Aorta (tissue), 5 donors: ENCODE measurements at places on chromosomes 3 and 15. TPM values are rescaled to one million over a fixed set of nuclear protein-coding genes. Genes with fewer than 3 reads are reported as not detected.

DNA sequence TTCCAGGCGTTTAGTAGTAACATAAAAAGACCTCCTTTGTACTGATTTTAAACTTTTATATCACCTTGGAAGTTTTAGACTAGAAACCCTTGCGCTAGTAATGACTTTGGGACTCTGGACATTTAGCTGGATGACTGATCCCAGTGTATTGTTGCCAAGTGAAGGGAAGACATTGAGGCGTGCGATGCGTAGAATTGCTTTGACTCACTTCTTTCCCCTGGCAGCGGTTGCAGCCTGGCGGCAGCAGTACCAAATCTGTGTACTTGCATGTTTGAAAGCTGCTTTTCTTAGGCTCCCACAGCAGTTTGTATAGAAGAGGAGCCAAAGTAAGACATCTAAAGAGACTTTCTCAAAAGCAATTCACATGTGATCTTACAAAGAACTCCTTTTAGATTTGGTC lies 151.6 kb downstream of the BBX start:
- no peaks in the 10 kb centered on the region for H3K36me3 ChIP-seq
- H3K27ac ChIP-seq, result no peak overlapping the region
- H3K4me1 ChIP-seq, result peaks cover 4% of the 10 kb centered on the region
- peak; percentile 64 for DNase-seq

DNA sequence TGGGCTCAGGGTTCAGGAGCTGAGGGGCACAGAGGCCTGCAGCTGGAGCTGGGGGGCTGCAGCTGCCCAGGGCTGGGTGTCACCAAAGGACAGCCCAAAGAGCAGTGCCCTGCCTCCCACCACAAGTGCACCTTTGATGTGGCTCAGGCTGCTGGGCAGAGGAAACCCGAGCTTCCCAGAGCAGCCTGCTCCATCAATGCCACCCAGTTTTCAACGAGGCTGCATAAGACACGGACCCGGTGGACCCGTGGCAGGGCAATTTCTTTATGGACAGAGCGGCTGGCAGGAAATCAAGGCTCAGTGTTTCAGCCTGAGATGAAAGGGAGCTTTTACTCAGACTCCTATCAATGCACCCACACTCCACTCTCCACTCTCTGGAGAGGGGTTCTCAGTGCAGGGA lies 18.7 kb downstream of the SEMA5B start:
- no peaks in the 10 kb centered on the region for H3K27me3 ChIP-seq
- no peak overlapping the region for H3K4me3 ChIP-seq
- no peaks in the 10 kb centered on the region for H3K36me3 ChIP-seq
- no peak for DNase-seq

DNA sequence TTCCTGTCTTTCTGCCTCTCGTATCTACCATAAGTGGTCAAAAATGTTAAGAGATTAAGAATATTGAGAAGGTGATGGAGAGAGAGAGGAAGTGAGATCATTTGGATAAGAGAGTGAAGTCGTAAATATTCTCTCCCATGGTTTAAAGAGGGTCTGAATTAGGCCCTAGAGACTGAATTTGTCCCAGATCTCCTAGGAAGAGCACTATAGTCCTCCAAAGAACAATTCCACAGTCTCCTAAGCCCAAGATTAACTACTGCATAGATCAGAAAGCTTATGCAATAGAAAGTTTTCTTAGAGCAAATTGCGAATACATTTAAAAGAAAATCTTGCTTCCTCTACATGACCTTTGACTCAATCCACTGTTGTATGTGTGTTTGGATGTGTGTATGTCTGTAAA lies 598.8 kb downstream of the TUSC7 start:
- H3K4me1 ChIP-seq, result no peaks in the 10 kb centered on the region
- H3K27me3 ChIP-seq, result no peaks in the 10 kb centered on the region
- H3K4me3 ChIP-seq, result no peak overlapping the region
- no peak for DNase-seq

DNA sequence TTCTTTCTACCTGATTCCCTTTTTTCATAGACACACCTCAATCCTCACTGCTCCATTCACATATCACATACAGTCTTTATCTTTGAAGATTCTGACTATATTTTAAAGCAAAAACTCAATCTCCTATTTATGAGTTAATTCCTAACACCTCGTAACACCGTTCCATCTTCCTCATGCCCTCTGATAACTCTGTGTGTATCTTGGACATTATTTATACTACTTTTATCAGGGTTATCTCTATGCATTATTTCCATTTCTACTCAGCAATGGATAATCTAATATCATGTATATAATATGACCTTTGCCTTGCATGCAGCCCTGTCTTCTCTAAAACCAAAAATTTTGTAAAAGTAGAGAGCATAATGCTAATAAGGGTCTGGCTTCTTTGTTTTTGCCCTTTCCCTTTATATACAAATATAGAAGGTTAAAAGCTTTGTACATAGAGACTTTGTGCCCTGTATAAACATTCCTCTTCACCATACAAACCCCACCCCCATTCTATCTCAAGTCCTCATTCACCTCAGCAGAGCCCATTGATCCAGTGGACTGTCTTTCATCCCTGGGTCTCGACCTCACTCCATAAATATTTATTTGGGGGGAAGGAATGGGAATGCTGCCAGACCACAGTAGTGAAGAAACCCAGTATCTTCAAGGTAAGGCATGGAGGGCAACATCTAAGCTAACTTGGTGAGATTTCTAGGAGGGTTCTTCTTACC lies 21.8 kb downstream of the TRIM42 start:
- H3K27me3 ChIP-seq, result no peaks in the 10 kb centered on the region
- no peak overlapping the region for H3K27ac ChIP-seq
- no peaks in the 10 kb centered on the region for H3K36me3 ChIP-seq
- no peak for DNase-seq
- H3K4me3 ChIP-seq, result no peak overlapping the region
- H3K4me1 ChIP-seq, result no peaks in the 10 kb centered on the region

DNA sequence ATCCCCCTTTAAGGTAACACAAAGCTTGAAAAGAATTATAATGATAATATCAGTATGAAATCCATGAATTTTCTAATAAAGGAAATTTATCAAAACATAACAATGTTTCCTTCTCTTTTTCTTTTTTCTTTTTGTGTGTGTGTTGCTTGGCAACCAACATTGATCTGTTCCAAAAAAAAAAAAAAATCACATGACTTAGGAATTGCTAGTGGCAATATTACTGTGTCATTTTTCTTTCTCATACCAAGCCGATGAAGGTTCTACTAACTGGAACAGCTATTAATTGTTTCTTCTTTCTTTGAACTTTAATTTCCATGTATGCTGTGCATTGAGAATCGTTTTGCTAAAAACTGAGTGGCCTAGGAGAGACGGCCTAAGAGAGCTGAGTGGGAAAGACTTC lies 317.7 kb upstream of the ONECUT1 start:
- H3K36me3 ChIP-seq, result no peaks in the 10 kb centered on the region
- no peaks in the 10 kb centered on the region for H3K4me1 ChIP-seq
- DNase-seq, result no peak
- no peaks in the 10 kb centered on the region for H3K27me3 ChIP-seq
- no peak overlapping the region for H3K27ac ChIP-seq

DNA sequence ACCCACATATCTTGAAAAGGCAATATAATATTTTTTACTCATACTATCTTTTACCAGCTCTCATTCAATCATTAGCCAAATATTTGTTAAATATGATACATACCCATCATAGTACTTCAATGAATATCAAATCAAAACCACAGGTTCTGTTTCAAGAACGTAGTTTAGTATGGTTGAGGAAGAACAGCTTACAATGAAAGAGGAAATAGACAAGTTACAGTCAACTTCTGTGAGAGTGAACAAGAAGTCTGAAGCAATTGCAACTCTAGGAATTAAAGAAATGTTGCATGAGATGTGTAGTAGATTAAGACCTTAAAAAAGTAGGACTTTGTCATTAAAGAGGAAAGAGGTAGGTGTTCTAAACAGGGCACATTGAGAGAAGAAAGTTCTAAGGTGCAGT lies 9.3 kb downstream of the BCHE start:
- no peaks in the 10 kb centered on the region for H3K4me1 ChIP-seq
- H3K27me3 ChIP-seq, result no peaks in the 10 kb centered on the region
- no peak overlapping the region for H3K27ac ChIP-seq
- no peak for DNase-seq
- H3K36me3 ChIP-seq, result no peaks in the 10 kb centered on the region

- no peaks in the 10 kb centered on the region for H3K36me3 ChIP-seq
- H3K4me1 ChIP-seq, result no peaks in the 10 kb centered on the region
- no peak for DNase-seq
- H3K27me3 ChIP-seq, result no peaks in the 10 kb centered on the region
Observed at GRCh38 chr3:103991461-103992115, 1375.1 kb upstream of the ALCAM start.

DNA sequence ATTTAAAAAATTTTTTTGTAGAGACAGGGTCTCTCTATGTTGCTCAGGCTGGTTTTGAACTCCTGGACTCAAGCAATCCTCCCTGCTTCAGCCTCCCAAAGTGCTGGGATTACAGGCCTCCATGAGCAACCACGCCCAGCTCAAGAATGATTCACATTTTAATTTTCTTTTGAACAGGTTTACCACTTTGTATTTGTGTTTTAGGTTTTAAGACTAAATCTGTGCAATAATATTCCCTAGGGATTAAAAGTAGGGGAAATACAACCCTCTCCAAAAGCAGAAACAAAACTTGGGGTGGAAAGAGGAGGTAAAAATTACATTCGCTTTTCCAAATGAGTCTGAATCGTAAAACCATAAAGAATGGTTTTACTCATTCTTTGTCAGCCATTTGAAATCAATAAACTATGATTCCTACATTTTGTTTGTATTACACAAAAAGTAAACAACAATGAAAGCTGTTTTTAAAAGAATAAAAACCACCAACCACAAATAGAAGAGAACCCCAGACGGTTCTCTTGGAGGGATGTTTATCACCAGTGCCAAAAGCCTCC lies 37.8 kb downstream of the SLC24A1 start:
- H3K27ac ChIP-seq, result no peak overlapping the region
- H3K4me3 ChIP-seq, result no peak overlapping the region
- H3K27me3 ChIP-seq, result no peaks in the 10 kb centered on the region
- DNase-seq, result no peak
- no peaks in the 10 kb centered on the region for H3K36me3 ChIP-seq

- no peaks in the 10 kb centered on the region for H3K36me3 ChIP-seq
- H3K4me3 ChIP-seq, result no peak overlapping the region
- H3K27me3 ChIP-seq, result no peaks in the 10 kb centered on the region
- no peak for DNase-seq
- no peaks in the 10 kb centered on the region for H3K4me1 ChIP-seq
- no peak overlapping the region for H3K27ac ChIP-seq
Observed at GRCh38 chr3:17479681-17480405, 262.6 kb downstream of the TBC1D5 start.

DNA sequence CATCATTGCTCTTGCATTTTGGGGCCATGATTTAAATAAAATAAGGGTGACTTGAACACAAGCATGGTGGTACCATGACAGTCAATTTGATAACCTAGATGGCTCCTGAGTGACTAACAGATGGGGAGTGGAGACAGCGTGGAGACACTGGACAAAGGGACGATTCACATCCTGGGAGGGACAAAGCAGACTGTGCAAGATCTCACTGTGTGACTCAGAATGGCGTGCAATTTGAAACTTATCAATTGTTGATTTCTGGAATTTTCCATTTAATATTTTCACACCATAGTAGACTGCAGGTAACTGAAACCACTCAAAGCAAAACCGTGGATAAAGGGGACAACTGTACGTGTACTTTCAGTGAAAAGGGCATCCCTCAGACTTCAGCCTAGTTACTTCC lies 25.5 kb downstream of the MCCC1 start:
- no peak overlapping the region for H3K27ac ChIP-seq
- peaks cover 3% of the 10 kb centered on the region for H3K36me3 ChIP-seq
- no peak for DNase-seq
- H3K4me1 ChIP-seq, result no peaks in the 10 kb centered on the region

- no peaks in the 10 kb centered on the region for H3K36me3 ChIP-seq
- DNase-seq, result no peak
- H3K27me3 ChIP-seq, result no peaks in the 10 kb centered on the region
- H3K27ac ChIP-seq, result no peak overlapping the region
- H3K4me3 ChIP-seq, result no peak overlapping the region
Observed at GRCh38 chr3:84946240-84946639, 12.5 kb upstream of the CADM2 start.

DNA sequence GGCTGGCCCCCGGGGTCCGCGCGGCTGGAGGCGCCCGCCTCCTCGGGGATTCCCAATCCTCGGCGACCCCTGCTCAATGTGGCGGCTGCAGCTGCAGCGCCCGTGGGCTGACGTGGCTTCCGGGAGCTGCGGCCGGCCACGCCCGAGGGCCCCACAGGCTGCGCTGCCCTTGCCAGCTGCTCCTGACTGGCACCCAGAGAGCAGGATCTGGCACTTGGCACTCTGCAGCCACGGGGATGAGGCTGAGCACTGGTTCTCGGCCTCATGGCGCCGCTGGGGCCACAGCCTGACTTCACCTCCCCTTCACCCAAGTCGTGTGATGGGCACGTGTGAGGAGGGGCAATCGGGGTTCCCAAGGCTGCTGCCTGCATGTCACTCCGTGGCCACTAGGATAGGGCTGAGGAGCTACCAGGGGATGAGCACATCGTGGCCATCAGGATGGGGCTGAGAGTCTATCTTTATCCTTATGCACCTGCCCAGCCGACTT lies 267.8 kb upstream of the FRG2C start:
- H3K27me3 ChIP-seq, result no peaks in the 10 kb centered on the region
- H3K27ac ChIP-seq, result no peak overlapping the region
- no peak overlapping the region for H3K4me3 ChIP-seq
- H3K36me3 ChIP-seq, result no peaks in the 10 kb centered on the region

DNA sequence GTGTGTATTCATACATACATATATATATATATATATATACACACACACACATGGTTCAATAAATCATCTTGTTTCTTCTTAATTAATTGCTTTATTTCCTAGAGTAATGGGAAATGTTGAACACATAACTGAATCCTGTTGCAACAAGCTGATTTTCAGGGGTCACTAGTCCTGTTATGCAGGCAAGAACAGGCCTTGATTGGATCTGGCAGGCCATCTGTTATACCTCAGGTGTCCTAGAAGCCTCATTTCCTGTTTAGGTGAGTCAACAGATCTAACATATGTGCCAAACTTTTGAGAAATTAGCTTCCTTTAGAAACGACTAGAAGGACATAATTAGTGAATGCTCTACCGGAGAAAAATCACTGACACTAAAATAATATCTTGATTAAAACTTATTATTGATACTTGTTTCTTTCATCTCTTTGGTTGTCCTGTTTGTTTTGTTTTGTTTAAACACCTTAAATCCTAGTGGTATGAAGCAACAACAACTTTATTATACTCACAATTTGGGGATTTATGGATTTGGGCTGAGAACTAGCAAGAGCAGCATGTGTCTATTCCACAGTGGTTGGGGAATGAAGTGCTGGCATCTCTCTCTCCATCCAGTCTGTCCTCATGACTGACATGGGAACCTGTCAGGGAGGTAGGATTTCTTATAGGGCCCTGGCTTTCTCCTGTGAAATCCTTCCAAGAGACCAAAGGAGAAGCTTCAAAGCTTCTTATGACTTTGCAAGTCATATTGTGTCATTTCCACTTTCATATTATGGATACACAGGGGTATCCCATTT lies 552.6 kb downstream of the NSUN3 start:
- no peaks in the 10 kb centered on the region for H3K4me1 ChIP-seq
- no peak overlapping the region for H3K27ac ChIP-seq
- H3K36me3 ChIP-seq, result no peaks in the 10 kb centered on the region
- H3K4me3 ChIP-seq, result no peak overlapping the region
- no peaks in the 10 kb centered on the region for H3K27me3 ChIP-seq

- H3K4me3 ChIP-seq, result no peak overlapping the region
- no peaks in the 10 kb centered on the region for H3K4me1 ChIP-seq
Observed at GRCh38 chr3:140505876-140506275, 172.0 kb upstream of the TRIM42 start.

Gene ISLR2
- total RNA-seq, result 0.81 TPM

Gene PRR20G
- not detected for total RNA-seq

Gene GOLGA8Q
- total RNA-seq, result 5.7 TPM
